ENCODE measurements at places on chromosomes 6 and 20.

GRCh38 chr6:146472918-146473317 lies 70.7 kb upstream of the RAB32 start:
- DNase-seq, result no peak

DNA sequence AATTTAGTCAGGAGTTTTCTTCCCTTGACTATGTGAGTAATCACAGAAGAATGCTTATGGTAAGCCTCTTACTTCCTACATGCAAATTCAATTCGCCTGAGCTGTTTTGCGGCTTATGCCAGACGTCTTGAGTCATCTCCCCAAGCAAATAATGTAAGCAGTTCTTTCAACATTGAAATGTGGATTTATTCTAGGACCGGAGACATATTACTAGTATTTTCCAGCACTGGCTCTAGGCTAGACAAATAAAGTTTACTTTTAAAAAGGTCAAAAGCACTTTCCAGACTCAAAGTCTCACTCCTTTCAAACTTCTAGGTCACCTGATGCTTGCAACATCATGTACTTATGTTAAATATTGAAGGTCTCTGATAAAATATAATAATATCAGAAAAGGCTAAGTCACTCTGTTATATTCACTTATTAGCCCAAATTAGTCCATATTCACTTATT lies 38.1 kb upstream of the NOX3 start:
- DNase-seq, result peak; percentile 9

- DNase-seq, result no peak
Measured at GRCh38 chr6:36871686-36872085, 2.9 kb downstream of the PPIL1 start.

GRCh38 chr6:107354451-107354850 lies 104.9 kb downstream of the PDSS2 start:
- no peak for DNase-seq

- no peak for DNase-seq
Measured at GRCh38 chr6:17988422-17988944, 1.0 kb upstream of the KIF13A start.

- DNase-seq, result no peak
Measured at GRCh38 chr20:61973515-61974356, 91.9 kb downstream of the TAF4 start.

GRCh38 chr20:4299773-4300172 lies 284.4 kb upstream of the RNF24 start:
- DNase-seq, result no peak

DNA sequence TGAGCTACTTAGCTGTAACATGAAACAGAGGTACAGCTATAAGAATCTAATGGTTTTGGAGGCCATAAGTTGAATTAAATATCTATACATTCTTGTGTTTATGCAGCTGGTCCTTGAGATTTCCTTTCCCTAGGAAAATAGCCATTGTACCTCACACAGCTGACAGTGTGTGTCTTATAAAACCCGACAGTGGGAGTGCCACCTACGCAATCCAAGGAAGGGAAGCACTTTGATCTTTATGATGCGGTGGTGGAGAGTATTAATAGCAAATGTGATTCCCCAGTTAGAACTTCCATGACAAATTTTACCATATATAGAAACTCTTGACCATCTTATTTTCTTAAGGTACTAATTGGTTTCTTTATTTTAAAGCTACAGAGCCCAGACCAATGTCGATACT lies 149.5 kb downstream of the TMEM200A start:
- no peak for DNase-seq

- no peak for DNase-seq
Measured at GRCh38 chr6:160971171-160971570, 20.4 kb upstream of the MAP3K4 start.

DNA sequence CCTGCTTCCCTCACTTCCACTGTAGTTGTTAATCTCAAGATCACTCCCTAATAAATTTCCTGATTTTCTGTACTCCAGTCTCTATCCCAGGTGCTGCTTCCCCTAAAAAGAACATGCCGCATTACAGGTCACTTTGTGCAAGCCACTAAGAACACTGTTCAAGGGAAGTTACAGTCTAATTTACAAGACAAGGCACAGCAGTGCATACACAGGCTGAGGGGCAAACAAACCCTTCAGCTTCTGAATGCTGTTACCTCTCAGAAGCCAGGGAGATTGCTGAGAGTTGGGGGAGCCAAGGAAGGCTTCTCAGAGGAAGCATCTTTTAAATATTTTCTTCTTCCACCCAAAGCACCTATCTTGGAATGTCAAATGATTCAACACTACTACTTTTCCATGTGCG lies 445.3 kb upstream of the FLRT3 start:
- peak; percentile 23 for DNase-seq

DNA sequence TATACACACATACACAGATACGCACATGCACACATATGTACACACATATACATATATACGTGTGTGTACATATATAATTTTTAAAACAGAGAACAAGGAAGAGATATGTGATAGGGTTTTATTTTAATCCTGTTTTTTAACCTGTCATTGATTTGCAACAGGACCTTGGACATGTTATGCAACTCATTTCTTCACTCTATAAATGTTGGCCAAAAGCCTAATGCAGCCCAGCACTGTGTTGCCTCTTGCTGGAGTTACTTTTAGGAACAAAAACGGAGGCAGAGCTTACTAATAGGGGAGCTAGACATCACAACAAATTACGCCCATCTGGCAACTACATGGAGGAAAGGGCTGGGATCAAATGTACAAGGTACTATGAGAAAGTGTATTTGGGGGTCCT lies 179.9 kb upstream of the TAB2 start:
- DNase-seq, result no peak

DNA sequence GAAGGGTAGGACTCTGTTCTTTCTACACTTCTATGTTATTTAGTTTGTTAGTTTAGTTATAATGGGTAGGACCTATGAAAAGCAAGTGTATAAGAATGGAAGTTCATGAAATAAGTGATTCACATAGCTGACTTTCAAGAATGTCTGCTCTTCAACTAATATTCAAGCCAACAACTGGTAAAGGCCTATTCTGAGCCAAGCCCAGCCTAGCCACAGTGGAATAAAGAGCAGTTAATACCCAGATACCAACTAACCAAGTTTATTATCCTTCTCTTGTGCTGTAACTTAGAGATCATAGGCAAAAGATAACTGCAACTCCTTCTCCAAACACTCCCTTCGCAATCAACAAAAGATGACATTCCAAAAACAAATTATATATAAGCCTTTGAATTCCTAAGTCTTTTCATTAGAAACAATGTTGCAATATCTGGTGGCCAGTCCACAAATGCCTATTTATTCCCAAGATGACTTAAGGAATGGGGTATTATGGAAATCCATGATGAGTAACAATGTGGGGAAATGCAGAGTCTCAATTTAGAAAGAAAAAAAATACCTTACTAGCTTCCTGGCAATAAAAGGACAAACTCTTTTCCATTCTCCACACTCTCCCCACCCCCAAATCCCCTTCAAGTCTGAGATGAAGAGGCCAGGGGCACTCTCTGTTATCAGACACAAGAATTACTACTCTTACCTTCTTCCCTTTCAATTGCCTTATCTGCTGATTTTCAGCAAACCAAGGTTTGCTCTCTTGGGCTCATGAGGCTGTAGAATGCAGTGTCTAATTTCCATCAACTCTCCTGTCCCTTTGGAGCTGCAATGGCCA lies 27.4 kb downstream of the BTBD9 start:
- DNase-seq, result no peak

GRCh38 chr6:135424385-135424784 lies 73.2 kb downstream of the AHI1 start:
- DNase-seq, result no peak

DNA sequence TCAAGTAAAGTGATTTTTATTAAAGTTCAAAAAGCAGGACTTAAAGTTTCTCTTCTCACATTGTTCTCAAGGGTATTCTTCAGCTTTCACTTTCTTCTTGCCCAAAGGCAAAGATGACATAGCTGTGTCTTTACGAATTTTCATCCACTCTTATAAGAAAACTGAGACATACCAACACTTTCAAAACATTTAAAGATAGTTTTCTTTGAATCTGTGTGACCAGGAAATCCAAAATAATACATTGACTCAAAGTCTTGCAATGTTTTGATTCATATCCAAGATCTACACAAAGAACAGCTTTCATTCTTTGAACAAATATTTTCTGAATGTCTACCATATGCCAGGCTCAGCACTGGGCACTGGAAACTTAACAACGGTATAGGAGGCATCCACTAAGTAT lies 117.9 kb downstream of the SIM1 start:
- no peak for DNase-seq

DNA sequence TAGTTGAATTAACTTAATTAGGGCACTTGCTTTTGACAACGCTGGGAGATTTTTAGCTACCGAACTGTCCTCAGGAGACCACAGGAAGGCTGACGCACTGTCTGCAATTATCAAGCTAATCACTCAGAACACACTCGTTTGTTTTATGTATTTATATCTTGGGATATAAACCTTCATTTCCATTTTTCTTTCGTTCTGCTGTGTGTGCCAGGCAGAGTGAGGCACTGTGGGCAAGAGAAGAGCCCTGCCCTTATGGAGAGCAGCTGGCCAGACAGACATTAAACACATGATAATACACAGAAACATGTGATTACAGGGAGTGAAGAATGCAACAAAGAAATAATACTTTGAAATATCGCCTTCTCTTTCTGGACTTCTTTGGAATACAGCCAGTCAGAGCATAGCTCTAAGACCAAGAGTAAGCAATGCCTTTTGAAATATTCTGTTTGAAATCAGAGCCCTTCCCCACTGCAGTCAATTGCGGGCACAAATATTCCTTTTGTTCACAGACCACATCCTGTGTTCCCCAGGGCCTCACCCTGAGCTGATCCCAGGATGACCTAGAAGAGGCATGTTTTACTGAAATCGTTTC lies 96.8 kb downstream of the ANKRD60 start:
- no peak for DNase-seq

DNA sequence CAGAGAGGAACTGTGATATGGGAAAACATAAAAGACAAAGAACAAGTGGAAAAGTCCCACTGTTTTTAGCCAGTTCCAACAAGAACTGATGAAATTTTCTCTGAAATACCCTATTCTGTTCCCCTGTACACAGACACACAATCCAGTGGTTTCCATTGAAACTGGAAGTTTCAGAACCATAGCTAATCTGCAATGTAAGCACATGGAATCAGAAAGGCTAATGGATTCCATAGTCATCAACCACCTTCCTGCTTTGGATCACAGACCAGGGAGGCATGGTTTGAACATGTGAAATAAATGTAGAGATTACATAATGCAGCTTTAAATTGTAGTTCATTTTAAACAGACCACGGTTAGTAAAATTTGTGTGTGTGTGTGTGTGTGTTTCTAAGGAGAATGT lies 242.1 kb downstream of the GJA1 start:
- no peak for DNase-seq

GRCh38 chr20:58327211-58327610 lies 17.7 kb downstream of the RAB22A start:
- DNase-seq, result no peak

- peak; percentile 28 for DNase-seq
Measured at GRCh38 chr6:27332692-27333641, 20.9 kb upstream of the POM121L2 start.

- DNase-seq, result no peak
Measured at GRCh38 chr6:39061182-39061581, 12.6 kb downstream of the GLP1R start.

- no peak for DNase-seq
Measured at GRCh38 chr6:131954775-131955107, 3.6 kb upstream of the CCN2 start.

- DNase-seq, result no peak
Measured at GRCh38 chr20:56826306-56826704, 197.2 kb downstream of the TFAP2C start.

DNA sequence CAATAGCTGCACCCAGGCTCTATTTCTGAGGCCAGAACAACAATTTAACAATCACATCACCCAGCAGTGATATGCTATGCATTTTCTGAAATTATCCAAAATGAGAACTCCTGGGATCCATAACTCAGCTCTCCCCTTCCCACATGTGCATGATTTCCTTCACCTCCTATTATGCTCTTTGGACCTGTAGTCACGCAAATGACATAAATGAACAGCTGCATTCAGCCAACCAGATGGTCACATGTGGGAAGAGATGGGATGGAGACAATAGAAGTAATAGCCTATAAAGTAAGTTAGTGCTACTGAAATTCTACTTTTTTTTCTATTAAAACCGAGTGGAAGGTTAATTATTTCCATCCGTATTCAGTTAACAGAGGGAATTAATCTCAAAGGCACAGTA lies 662.1 kb upstream of the ID4 start:
- DNase-seq, result no peak

- DNase-seq, result no peak
Measured at GRCh38 chr20:8700756-8701155, 368.1 kb upstream of the PLCB4 start.

- no peak for DNase-seq
Measured at GRCh38 chr6:156778454-156779205, 1.5 kb downstream of the ARID1B start.

- DNase-seq, result no peak
Measured at GRCh38 chr6:107780226-107780625, 43.9 kb downstream of the SCML4 start.

GRCh38 chr6:54291738-54292137 lies 16.5 kb upstream of the TINAG start:
- no peak for DNase-seq

DNA sequence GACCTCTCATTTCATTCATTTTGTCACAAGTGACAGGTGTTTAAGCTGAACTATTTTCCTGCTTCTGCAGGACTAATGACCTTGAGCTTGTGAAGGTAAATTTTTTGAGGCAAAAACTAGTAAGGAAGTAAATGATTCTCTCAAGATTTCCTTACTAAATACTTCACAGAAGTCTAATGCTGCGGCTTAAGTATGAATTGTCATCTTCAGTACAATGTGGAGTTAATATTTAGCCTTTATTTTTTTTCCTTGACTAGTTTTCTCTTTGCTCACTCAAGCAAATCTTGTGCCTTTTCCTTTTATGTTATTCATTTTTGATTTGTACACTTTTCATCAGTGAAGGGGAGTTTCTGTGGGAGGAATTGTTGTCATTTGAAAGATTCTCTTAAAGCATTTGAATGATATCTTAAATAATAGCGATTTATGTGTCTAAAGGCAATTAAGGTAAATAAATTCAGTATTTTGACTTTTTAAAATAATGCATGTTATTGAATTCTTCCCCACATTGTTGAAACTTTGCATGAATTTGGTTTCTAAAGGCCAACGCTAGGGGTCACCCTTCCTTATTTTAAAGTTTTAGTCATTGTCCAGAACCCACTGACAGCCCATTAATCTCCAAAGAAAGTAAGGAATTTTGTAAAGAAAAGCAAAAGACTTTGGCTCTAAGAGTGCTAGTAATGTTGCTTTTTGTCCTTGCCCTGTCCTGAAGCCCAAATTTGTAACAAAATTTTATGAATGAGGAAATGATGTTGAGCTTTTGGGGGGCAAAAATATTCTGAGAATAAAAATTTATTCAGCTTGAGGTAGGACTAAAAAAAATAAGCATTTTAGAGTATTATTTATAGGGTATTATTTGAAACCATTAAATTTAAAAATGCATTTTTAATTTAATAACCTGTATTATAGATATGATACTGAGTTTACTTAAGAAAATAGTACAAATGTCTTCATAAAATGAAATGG lies 157.4 kb upstream of the LAMA2 start:
- no peak for DNase-seq

GRCh38 chr6:79208816-79209215 lies 25.7 kb downstream of the HMGN3 start:
- DNase-seq, result no peak

- no peak for DNase-seq
Measured at GRCh38 chr20:29873946-29874345, 1383.5 kb upstream of the DEFB115 start.

GRCh38 chr6:4304927-4305455 lies 169.6 kb upstream of the ECI2 start:
- DNase-seq, result no peak
